Endodermal cell (in vitro differentiated cells): ENCODE measurements at places on chromosomes 4 and X.
A peak's percentile ranks its signal among the peaks of the same experiment; 100 is the strongest.

DNA sequence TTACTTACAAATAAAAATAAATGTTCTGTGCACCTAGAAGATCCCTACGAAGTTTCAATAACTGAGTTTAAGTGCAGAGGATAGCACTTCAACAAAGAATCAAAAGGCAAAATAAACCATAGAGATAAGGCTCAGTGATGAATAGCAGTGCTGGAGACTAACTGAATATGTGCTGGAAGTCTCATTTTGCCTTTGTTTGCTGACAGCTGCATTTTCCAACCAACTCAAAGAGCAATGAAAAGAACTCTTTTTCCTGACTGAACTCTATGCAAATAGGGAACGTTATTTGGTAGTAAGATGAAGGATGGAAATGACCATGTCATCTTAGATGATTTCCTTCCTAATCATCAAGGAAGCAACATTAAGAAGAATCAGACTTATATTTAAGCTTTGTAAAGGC is 32.7 kb upstream of the ADH7 start:
- peak overlapping the region; percentile 84 for H3K27ac ChIP-seq
- H3K36me3 ChIP-seq = no peaks in the 10 kb centered on the region
- H3K4me1 ChIP-seq = no peaks in the 10 kb centered on the region
- DNase-seq = no peak
- no peak overlapping the region for H3K4me3 ChIP-seq

GRCh38 chr4:105572296-105572695 is 19.9 kb downstream of the ARHGEF38 start:
- H3K27me3 ChIP-seq = no peaks in the 10 kb centered on the region
- H3K4me1 ChIP-seq = no peaks in the 10 kb centered on the region
- no peak overlapping the region for H3K4me3 ChIP-seq
- DNase-seq = no peak
- no peak overlapping the region for H3K27ac ChIP-seq
- no peaks in the 10 kb centered on the region for H3K36me3 ChIP-seq

- DNase-seq = no peak
- H3K4me1 ChIP-seq = peaks cover 4% of the 10 kb centered on the region
- peaks cover 36% of the 10 kb centered on the region for H3K36me3 ChIP-seq
- H3K4me3 ChIP-seq = no peak overlapping the region
- no peak overlapping the region for H3K27ac ChIP-seq
Measured at GRCh38 chr4:82436780-82437179, 6.4 kb downstream of the ENOPH1 start.

- no peaks in the 10 kb centered on the region for H3K27me3 ChIP-seq
- no peaks in the 10 kb centered on the region for H3K36me3 ChIP-seq
- no peak for DNase-seq
- no peak overlapping the region for H3K27ac ChIP-seq
Measured at GRCh38 chr4:142383800-142384470, 462.2 kb downstream of the INPP4B start.

DNA sequence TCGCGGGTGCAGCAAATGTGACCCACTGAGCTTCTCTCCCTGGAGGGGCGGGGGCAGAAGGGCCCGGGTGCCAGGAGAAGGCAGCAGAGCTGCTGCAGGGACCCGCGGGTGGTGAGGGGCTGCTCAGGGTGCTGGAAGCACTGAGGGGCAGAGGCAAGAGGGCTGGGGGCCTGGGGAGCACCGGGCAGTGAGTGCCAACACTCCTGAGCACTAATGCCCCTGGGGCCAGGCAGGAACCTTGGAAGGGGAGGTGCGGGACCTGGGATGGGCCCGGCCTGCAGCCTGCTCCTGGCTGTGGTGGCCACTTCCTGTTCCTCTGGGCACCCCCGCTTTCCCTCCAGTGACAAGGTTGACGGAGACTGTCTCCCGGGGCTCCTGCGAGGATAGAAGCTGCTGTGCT is 66.5 kb upstream of the ADRA2C start:
- no peaks in the 10 kb centered on the region for H3K27me3 ChIP-seq
- H3K4me1 ChIP-seq = no peaks in the 10 kb centered on the region
- H3K27ac ChIP-seq = no peak overlapping the region
- H3K4me3 ChIP-seq = no peak overlapping the region
- no peak for DNase-seq

GRCh38 chr4:185122681-185123345 is 20.3 kb upstream of the SLC25A4 start:
- no peak overlapping the region for H3K27ac ChIP-seq
- no peak for DNase-seq
- H3K36me3 ChIP-seq = no peaks in the 10 kb centered on the region
- no peak overlapping the region for H3K4me3 ChIP-seq
- H3K4me1 ChIP-seq = no peaks in the 10 kb centered on the region

- H3K36me3 ChIP-seq = peaks cover 59% of the 10 kb centered on the region
- H3K27me3 ChIP-seq = no peaks in the 10 kb centered on the region
- H3K4me1 ChIP-seq = no peaks in the 10 kb centered on the region
Measured at GRCh38 chr4:17814140-17814539, 3.4 kb downstream of the NCAPG start.

DNA sequence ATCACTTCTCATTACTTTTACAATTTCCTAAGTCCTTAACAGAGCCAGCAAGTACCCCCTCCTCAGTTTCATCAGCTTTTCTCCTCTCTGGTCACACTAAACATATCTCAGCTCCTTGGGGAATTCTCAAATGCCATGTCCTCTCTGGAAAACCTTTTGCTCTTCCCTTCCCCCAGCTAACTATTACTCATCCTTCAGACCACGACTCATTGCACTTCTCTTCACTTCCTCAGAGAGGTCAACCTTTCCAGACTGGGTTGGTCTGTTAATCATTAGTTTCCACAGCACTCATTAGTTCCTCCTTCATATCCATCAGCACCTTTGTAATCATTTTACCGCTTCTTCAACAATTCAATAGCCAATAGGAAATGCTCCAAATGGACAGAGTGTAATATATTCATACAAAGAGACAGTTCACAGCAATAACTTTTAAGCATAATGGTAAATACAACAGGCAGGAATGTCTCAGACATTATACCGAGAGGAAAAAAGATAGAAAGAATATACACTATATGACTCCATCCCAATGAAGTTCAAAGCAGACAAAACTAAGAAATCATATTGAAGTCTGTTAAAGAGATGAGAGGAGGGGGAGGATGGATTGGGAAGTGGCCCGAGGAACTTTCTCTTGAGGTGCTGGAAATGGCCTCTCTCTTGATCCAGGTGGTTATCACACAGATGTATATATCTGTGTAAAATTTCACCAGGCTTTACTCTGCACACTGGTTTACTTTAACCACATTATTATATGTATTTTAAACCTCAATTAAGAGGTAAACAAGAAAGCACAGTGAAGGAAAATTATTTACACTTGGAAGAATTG is 39.6 kb downstream of the DDX60L start:
- no peak overlapping the region for H3K27ac ChIP-seq
- H3K36me3 ChIP-seq = no peaks in the 10 kb centered on the region
- no peaks in the 10 kb centered on the region for H3K27me3 ChIP-seq

DNA sequence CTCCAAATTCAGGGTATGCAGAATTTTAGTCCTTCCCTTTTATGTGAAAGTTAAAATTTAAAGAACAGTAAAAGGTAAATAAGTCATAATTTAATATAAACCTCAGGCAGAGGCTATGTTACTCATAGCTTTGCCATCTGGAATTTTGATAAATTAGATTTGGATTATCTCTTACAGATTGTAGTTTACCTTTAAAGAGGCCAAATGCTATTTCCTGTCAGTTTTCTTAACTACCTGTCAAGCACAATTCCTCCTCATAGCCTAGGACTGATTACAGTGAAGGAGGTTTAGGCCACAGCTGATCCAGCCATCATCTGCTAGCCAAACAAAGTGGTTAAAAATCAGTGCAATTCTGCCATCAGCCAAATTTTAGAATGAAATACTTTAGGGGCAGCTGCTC is 128.1 kb downstream of the MFAP3L start:
- DNase-seq = no peak
- H3K4me3 ChIP-seq = no peak overlapping the region
- no peak overlapping the region for H3K27ac ChIP-seq
- H3K36me3 ChIP-seq = no peaks in the 10 kb centered on the region
- H3K4me1 ChIP-seq = no peaks in the 10 kb centered on the region
